ENCODE measurements at places on chromosomes 2 and 18.

GRCh38 chr2:208265371-208265800, 669 bp upstream of the PIKFYVE start:
- no peak for DNase-seq

GRCh38 chr2:140178234-140178633, 1398.0 kb upstream of the NXPH2 start:
- no peak for DNase-seq

DNA sequence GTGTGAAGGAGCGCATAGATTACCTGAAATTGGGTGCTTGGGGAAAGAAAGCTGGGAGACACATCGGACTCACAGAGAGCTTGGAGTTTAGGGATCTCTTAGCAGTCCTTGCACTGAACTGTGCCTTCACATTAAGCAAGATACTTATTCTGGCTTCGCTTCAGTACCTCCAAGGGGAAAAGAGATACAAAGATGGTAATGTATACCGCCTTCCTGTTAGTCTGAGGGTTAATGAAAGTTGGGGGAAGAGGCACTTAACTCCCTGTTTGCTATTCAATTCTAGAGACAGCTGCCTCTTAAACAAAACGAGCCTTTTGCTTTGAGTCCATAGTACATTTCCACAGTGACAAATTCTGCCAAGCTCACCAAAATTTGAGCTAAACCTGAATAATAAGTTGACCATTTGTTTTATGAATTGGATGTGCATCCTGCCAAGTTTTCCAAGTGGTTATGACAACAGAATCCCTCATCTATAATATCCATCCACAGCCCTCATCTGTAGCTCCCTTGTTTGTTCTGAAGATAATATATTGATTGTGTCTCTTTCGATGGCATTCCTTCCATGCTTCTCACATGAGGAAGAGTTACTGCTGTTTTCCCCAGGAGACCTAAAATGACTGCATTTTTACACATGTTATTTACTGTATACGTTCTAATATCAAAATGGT, 287.1 kb upstream of the ATP5MC3 start:
- no peak for DNase-seq

DNA sequence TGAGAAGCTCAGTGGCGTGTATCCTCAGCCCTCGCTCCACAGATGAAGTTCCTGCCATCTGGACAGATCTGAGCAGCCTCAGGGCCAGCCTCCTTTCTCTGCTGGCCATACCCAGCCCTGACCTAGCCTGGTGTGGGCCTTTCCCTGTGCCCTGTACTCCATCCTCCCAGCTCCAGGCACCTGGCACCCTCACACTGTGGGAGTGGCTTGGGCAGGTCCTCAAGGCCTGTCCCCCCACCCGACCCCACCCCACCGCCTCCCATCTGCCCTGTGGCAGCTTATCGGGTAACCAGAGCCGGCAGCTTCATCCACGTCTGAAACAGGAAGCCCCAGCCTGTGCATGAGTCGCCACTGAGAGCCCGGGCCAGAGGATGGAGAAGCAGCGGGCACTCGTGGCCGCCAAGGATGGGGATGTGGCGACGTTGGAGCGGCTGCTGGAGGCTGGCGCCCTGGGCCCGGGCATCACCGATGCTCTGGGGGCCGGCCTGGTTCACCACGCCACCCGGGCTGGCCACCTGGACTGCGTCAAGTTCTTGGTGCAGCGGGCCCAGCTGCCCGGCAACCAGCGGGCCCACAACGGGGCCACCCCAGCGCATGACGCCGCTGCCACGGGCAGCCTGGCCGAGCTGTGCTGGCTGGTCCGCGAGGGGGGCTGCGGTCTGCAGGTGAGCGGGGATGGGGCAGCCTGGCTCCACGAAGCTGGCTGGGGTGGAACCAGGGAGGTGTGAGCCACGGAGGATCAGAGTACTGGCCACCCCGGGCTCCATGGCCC, at the start of gene ESPNL:
Gene ESPNL, plus strand, starts transcription at position 292 of the 772 bp plus-strand sequence. Its CDS starts 80 bp downstream, at position 372.
- DNase-seq = no peak
